ENCODE measurements at places on chromosomes 5 and 9. TPM values are rescaled to one million over a fixed set of nuclear protein-coding genes. Genes with fewer than 3 reads are reported as not detected.

Gene ANP32B
- total RNA-seq, result 7.8 TPM

Gene ZNF483
- 2.2 TPM for total RNA-seq

Gene SCGB3A1
- not detected for total RNA-seq

Gene DRD1
- total RNA-seq, result under 0.01 TPM

Gene KLF4
- 16.8 TPM for total RNA-seq

Gene CXXC5
- 41.7 TPM for total RNA-seq

Gene C5
- 4.5 TPM for total RNA-seq

Gene PAEP
- total RNA-seq, result not detected

Gene MPDZ
- total RNA-seq, result 47.5 TPM

Gene NTRK2
- total RNA-seq, result not detected

Gene PKD2L2
- total RNA-seq, result not detected

Gene PCA3
- not detected for total RNA-seq

Gene EDIL3
- total RNA-seq, result 18.2 TPM

Gene PPP1R26
- 9.5 TPM for total RNA-seq
